Lower lobe of right lung (tissue), 2 donors: ENCODE measurements at places on chromosomes 7 and 10.

GRCh38 chr7:70047891-70048448, 449.7 kb downstream of the AUTS2 start:
- H3K4me1 ChIP-seq, result peaks cover 3% of the 10 kb centered on the region
- DNase-seq, result no peak
- no peak overlapping the region for H3K27ac ChIP-seq
- H3K36me3 ChIP-seq, result no peaks in the 10 kb centered on the region
- H3K4me3 ChIP-seq, result no peak overlapping the region

DNA sequence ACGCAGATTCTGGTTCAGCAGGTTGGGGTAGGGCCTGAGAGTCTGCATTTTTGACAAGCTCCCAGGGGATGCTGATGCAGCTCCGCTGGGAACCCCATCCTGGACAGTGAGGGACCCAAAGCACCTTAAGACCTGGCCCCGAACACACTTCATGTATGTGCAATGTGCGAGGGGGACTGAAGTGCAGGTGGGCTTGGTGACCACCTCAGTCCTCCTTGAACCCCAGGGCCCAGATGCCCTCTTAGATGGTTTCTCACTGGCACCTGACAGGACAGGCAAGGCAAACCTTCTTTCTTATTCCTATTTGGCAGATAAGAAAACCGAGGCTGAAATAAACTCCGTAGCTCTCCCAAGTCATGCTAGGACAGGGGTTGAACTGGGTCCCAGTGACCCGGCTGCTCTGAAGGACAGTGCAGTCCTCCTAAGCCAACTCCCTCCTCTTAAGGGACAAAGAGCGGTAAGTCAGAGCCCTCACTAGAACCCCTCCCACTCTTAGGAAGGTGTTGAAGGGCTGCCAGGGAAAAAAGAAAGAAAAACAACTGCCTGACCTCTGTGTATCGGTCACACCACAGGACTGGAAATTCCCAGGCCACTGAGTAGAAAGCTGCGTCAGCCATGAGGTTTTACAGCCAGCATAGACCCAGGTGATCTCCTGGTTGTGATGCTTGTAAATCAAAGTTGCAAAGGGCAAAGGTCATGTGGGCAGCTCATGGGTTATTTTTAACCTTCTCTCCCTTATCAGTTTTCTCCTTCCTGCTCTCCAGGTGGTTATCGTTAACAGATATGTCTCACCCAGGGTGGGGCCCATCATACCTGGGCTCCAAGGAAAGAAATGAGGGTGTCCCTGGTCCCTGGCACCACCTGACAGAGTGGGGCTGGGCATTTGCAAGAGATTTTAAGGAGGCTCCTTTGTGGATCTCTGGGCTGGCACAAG, 90.9 kb upstream of the SMNDC1 start:
- H3K4me3 ChIP-seq, result no peak overlapping the region
- no peaks in the 10 kb centered on the region for H3K36me3 ChIP-seq
- no peak overlapping the region for H3K27ac ChIP-seq
- no peaks in the 10 kb centered on the region for H3K27me3 ChIP-seq

GRCh38 chr10:111773950-111774349, 409.6 kb downstream of the GPAM start:
- no peaks in the 10 kb centered on the region for H3K4me1 ChIP-seq
- no peak overlapping the region for H3K27ac ChIP-seq
- H3K36me3 ChIP-seq, result no peaks in the 10 kb centered on the region
- no peak for DNase-seq
- no peaks in the 10 kb centered on the region for H3K27me3 ChIP-seq
- no peak overlapping the region for H3K4me3 ChIP-seq

GRCh38 chr7:41694495-41694894, 8.4 kb downstream of the INHBA start:
- DNase-seq, result no peak
- H3K36me3 ChIP-seq, result no peaks in the 10 kb centered on the region
- peaks cover 4% of the 10 kb centered on the region for H3K4me1 ChIP-seq
- H3K27ac ChIP-seq, result no peak overlapping the region
- no peak overlapping the region for H3K4me3 ChIP-seq
